H4 (cell line): ENCODE measurements at places on chromosomes 4 and X.
A peak's percentile ranks its signal among the peaks of the same experiment; 100 is the strongest.

- DNase-seq, result no peak
These were observed 1489.4 kb downstream of the RAPGEF2 start for GRCh38 chr4:160592258-160592657.

DNA sequence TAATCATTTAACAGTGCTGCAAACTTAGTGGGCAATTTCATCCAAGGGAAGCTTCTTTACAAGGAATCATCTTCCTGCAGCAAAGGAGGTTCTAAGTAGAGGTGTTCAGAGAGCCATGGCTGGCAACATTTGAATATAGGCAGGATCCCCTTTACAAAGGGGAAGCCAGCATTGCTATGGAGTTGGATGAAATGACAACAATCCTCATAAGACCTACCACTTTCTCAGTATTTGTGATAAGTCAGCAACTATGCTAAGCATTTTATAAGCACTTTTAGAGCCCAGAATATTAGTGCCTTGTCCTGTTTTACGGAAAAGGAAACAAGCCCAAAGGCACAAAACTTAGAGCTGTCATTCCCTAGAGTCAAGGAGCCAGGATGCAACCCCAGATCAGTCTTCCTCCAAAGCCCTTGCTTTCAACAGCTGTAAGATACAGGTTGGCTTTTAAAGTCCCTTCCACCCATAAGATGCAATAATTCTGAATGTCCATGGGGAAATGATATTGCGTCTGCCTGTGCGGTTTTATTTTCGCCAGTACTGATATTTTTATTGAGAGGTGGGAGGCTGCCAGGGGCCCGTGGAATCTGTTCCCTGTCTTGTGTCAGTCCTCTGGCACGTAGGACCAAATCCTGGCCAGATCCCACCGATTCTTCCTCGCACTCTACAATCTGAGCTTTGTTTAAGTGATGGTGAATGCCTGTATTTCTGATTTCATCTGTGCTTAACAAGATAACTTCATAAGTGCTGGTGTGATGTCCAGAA, 59.1 kb downstream of the SMIM20 start:
- no peak for DNase-seq

GRCh38 chrX:136619899-136620505, 28.0 kb upstream of the CD40LG start:
- no peak for DNase-seq

DNA sequence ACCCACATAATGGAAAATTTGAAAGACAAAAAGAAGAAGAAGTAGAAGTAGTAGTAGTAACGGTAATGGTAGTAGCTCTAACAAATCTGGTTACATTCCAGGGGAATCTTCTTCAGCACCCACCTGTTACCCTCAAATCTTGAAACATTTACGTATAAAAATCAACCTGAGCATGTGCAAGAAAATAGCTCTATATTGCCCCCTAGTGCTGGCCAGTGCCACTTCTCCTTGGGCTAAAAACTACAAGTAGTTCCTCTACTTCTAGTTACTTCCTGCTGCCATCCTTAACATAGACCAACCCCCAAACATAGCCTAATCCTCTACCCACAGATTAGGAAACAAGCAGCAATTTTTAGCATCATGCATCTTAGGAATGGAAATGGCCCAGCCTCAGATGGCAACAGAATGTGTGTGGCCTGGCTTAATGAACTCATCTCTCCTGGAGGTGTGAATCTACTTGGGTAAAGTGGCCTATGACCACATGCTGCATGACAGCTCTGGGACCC, 3.1 kb downstream of the PDGFC start:
- DNase-seq, result peak; percentile 66

DNA sequence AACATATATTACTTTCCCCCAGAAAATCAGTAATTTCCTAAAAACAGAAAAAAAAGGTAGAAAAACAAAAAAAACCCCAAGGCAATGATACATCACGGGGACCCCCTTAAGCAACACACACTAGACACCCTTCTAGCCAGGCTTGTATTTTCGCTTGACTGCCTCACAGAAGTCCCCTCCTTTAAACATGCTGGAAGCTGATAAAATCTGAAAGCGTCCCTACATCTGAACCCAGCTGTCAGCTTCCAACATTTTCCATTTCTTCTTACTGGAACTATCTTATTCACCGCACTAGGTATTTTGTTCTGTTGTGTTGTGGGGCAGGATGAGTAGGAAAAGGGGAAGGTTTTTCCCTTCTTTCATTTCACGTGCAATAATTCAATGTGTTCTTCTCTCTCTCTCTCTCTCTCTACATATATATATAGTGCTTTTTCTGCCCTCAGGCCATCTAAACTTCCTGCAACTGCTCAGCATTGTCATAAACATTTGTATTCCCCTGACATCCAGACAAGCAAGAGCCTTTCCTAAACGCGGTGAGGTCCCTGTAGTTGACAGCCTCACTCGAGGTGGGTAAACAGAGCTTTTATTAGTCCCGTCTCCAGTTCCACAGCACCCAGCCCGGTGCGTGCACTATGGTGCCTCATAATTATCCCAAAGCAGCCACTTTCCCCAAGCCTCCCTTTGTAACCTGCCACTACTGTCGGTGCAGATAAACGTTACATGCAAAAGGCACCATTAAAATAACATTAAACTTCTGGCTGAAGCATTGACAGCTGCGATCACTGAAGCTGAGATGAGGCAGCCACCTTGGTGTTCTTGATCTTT, 82.5 kb downstream of the GATB start:
- no peak for DNase-seq

DNA sequence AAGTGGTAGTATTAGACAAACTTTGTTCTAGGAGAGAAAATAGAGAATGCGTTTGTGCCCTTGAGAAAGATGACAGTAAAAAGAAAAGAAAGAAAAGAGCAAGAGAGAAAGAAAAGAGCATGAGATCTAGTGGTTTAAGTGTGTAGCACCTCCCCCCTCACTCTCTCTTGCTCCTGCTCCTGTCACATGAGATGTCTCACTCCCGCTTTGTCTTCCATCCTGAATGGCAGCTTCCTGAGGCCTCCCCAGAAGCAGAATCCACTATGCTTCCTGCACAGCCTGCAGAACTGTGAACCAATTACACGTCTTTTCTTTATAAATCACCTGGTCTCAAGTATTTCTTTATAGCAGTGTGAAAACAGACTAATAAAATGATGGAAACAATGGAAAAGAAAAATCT, 499.6 kb downstream of the ACTRT1 start:
- no peak for DNase-seq
